Cortex of kidney (tissue), 1 donor: ENCODE measurements at places on chromosomes 7 and 10.

DNA sequence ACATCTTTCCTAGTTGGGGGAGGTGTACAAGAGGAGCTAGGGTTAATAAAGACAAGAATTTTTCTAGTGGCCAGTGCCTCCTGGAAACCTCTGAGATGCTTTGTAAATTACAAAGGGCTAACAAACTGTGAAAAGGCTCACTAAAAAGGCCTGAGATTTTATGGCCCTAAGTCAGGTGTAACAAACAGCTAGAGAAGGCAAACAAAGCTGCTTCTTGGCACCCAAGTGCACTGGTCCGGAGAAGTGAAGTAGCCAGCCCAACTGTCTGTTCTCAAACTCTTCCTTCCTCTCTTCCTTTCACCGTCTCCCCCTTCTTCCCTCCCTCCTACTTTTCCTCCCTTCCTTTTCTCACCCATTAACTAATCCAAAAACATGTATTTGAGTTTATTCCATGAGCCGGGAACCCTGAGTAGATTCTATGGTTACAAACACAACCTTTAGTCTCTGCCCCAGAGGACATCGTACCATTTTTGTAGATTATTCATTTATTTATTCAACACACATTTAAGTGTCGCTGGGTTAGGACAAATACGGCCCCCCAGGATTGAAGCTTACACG lies 143.4 kb upstream of the PCGF5 start:
- no peak for DNase-seq

GRCh38 chr10:57222129-57222528 lies 861.1 kb upstream of the ZWINT start:
- DNase-seq = no peak

- no peak for DNase-seq
Observed at GRCh38 chr10:96556003-96556402, 30.8 kb downstream of the TM9SF3 start.

GRCh38 chr10:28496017-28496416 lies 36.9 kb upstream of the WAC start:
- DNase-seq = no peak

DNA sequence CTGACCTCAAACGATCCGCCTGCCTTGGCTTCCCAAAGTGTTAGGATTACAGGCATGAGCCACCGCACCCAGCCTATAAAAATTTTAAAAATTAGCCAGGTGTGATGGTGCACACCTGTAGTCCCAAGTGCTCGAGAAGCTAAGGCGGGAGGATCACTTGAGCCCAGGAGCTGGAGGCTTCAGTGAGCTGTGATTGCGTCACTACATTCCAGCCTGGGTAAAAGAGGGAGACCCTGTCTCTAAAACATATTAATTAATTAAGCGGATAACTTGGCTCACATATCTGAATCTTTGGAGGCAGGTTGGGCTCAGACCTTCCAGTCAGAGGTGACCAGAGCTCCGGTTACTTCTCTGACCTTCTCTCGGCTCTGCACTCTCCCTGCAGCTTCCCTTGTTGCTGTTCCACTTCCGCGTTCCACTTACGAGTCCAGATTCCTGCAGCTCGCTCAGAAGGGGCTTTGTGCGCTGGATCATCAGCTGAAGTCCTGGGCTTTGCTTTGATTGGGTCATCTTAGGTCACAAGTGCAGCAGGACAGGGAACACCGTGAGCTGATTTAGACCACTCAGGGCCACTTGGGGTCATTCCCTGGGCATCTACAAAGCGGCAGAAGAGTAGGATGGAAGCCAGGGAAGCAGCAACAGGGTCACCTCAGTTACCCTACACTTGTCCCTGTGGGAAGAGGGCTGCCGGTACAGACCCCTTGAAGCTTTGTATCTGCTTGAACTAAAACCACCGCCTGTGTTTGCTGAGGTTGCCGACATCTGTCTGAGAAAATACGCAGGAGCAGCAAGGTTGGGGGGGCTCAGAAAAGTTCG lies 2.0 kb upstream of the ARPC1B start:
- no peak for DNase-seq

DNA sequence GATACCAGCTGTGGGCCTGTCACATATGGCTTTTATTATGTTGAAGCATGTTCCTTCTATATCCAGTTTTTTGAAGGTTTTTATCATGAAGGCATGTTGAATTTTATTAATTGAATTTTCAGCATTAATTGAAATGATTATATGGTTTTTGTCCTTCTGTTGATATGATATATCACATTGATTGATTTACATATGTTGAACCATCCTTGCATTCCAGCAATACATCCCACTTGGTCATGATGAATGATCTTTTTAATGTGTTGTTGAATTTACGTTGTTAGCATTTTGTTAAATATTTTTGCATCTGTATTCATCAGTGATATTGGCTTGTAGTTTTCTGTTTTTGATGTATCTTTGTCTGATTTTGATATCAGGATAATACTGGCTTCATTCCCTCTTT lies 21.2 kb downstream of the PRSS37 start:
- no peak for DNase-seq

- no peak for DNase-seq
Observed at GRCh38 chr7:118420888-118421287, 196.4 kb downstream of the ANKRD7 start.

- DNase-seq = no peak
Observed at GRCh38 chr7:135558337-135558767, 635 bp downstream of the NUP205 start.

- DNase-seq = no peak
Observed at GRCh38 chr10:131751827-131752775, 148.7 kb upstream of the PPP2R2D start.

- DNase-seq = no peak
Observed at GRCh38 chr10:58266003-58266825, 1.5 kb downstream of the IPMK start.
